ENCODE measurements at places on chromosomes 12 and 14.

- DNase-seq = no peak
These were observed 66.7 kb downstream of the CCDC88C start for GRCh38 chr14:91350813-91351511.

DNA sequence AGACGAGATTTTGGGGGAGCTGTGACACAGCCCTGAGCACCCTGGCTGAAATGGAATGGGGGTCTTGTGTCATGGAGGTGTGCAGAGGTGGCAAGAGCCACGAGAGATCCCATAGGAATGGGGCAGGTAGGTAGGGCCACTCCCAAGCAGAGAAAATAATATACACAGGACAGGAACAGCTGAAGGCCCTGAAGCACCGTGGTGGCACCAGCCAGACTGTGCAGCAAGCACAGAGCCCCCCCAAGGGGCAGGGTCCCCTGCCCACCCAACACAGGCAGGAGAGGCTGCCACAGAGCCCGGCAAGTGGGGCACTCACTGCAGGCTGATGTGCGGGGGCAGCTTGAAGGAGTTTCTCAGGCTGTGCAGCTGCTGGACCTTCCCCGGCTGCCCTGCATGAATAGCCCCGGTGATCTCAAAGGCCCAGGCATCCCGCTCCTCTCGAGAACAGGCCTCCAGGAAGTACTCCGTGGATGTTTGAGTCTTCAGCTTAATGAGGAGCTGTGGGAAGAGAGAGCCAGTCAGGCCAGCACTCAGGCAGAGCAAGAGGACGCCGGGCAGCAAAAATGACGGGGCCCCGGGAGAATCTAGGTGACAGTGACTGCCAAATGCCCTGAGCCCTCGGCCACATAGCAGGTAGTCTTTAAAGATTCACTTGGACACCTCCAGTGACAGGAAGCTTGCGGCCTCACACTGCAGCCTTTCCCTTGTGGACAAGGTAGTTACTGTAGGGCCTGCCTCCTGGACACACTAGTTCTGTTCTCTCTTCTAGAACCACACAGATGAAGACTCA, 16.7 kb downstream of the PLEK2 start:
- DNase-seq = no peak

DNA sequence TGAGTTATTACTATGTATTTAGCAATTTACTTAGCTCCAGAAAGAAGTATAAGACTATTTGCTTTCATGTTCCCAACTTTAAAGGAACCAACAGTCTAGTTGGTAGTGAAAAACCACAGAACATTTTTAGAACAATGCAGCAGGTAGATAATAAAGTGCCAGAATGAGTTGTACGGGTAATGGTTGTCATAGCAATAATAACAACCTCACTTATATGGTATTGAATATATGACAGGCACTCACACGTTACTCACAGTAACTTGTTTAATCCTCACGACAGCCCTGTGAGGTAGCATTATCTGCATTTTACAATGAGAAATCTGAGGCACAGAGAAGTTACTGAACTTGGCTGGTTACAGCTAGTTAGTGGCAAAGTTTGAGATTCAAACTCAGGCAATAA, 10.6 kb upstream of the GAPDH start:
- no peak for DNase-seq

DNA sequence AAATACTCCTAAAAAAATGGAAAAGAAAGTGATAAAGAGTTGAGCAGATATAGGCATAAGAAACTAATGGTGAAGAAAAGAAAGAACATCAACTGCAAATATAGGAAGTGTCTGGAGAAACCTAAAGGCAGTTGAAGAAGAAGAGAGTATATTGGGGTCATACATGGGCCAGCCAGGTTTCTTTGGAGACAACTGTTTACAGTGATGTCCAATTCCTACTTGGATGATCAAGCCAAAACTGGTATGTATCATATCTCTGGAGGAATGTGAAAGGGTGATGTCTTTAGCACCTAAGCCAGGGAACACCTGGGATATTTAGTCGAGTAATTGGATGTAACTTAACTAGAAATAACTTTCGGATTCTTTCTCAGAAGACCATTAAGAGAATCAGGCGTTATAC, 129.3 kb upstream of the FLRT2 start:
- no peak for DNase-seq

GRCh38 chr14:89429199-89430181, 12.5 kb upstream of the FOXN3 start:
- DNase-seq = no peak

GRCh38 chr14:77805706-77806105, 5.8 kb downstream of the ADCK1 start:
- DNase-seq = no peak

GRCh38 chr14:61477712-61478462, 156.5 kb downstream of the PRKCH start:
- no peak for DNase-seq

DNA sequence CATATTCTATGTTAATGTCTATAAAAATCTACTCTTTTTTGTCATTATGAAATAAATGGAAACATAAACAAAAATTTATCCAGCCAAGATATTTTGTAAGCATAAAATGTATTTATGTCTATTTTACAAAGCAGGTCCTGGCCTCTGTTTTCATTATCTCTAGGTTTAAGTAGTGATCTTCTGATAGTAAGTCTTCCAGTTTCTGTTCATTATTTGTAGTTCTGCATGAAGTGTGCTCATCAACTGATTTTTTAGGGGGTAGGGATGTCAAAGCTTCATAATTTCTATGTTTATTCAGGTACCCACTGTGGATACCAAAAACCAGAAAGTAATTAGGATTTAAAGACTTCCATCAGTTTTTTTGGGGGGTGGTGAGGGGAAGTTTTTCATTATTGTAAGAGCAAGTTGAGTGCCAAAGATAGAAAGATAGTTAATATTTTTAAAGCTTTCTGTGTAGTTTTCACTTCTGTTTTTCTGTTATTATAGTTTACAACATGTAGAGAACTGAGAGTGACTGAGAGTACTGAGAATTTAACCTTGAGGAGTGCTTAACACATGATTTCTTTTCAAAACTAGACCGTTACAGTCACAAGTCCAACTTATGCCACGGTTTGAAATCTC, 30.6 kb upstream of the LMO3 start:
- no peak for DNase-seq

DNA sequence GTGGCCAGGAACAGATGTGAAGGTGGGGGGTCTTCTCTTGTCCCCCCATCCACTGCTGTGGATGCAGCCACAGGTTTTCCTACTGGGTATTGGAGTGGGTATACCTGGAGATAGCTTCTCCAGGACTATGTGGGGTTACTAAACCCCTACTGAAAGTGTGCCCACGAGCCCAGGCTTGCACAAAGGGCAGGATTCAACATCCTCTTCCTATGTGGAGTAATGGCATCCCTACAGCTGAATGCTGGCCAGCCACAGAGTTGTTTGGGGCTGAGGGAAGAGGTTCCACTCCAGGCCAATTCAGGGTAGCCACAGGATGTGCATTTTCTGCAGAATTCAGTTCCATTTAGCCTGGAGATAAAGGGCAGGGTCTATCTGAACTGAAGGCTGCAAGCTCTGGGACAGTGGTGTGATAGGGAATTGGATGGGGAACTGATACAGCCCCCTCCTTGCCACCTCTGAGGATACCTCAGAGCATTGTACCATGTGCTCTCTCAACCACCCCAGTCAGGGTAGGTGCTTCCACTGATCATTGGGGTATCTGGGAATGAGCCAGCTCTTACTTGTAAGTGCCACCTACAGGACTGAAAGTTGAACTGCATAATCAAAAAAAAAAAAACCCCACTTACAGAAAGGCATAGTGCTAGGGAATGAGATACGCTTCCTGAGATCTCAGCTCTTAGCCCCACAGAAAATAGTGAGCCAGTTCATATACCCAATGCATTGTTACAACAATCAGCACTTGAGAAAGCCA, 187.1 kb downstream of the KITLG start:
- no peak for DNase-seq

GRCh38 chr14:53621921-53622320, 334.7 kb downstream of the BMP4 start:
- no peak for DNase-seq

DNA sequence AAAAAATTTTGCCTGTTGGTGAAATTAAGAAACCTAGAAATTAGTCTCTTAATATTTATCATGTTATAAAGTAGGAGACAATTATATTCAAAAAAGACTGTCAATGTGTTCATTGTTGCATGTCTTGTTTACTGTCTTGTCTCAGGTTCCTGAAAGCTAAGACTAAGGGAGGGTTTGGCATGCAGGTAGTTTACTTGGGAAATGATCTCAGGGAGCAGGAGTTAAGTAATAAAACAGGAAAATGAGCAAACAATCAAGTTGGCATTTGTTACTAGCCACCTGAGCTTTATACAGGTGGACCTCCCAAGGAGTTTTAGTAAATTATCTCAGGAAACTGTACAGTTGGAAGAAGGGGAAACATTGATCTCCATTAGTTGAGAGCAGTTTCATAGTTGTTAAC, 188.0 kb upstream of the MDGA2 start:
- DNase-seq = no peak

GRCh38 chr12:112191840-112192321, 66.5 kb downstream of the TRAFD1 start:
- DNase-seq = no peak

DNA sequence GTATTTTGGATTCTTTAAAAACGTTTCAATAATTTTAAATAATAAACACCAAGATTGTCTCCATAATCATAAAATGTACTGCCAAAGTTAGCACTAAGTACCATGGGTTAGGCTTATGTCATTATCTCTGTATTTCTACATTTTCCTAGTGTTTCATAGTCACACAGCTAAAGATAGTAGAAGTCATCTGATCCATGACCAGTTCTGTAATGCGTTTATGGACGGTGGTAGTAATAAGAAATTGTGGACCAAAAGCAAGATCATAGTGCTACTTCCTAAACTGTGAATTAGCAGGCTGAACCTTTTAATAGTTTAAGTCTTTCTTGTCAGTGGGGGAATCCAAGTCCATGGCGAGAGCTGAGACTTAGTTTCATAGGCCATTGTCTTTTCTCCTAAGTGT, 142.1 kb downstream of the AKAP6 start:
- no peak for DNase-seq

DNA sequence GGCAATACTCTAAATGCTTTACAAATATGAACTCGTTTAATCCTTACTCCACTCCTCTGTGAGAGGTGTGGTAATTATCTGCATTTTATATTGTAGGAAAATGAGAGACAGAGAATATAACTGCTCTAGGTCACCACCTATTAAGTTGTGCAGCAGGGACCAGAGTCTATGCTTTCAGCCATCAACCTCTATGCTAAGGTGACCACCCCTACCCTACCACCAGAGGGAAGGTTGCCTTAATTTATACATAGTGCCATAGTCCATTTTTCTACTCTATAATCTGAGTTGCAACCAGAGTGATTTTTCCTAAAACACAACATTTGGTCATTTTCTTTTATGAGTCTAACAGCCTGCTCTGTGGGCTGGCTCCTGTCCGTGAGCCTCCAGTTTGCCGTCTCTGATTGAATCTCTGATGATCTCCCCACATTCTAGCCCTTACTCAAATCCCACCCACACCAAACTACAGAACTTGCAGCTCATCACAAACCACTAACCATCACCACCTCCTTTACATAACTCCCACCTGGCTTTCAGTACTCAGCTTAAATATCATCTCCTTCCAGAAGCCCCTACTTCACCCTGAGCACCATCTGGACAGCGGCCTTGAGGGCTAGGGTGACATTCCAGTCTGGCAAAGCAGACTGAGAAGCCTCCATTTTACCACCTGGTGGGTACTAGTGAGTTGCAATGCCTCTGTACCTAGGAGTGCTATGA, 126.6 kb downstream of the PPM1H start:
- DNase-seq = no peak

- no peak for DNase-seq
These were observed 179.2 kb downstream of the CCDC91 start for GRCh38 chr12:28369483-28369882.

- no peak for DNase-seq
These were observed 852 bp downstream of the COX16 start for GRCh38 chr14:70358631-70359030.

DNA sequence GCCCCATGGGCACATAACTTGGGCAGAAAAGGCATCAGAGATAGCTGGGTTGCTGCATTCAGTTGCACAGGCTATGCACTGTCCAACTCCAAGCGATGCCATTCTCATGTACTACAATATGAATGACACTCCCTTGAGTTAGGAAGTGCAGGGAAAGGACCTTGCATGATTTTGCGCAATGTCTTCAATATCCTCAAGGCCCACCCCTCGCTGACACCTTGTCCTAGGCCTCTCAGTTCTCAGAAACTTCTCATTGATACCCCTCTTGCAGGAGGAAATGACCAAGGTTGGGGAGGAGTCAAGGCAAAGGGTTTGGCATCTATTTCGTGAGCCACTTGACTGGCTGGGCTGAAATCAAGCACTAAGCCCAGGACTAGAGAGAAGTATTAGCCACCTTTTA, 70.4 kb downstream of the ARL6IP4 start:
- no peak for DNase-seq

- no peak for DNase-seq
These were observed 17.3 kb upstream of the YY1 start for GRCh38 chr14:100221533-100222223.

- no peak for DNase-seq
These were observed 116.6 kb downstream of the DAD1 start for GRCh38 chr14:22472466-22472865.

- no peak for DNase-seq
These were observed 10.1 kb upstream of the RAB35 start for GRCh38 chr12:120126635-120127005.

GRCh38 chr12:96822641-96823040, 84.4 kb upstream of the NEDD1 start:
- no peak for DNase-seq

DNA sequence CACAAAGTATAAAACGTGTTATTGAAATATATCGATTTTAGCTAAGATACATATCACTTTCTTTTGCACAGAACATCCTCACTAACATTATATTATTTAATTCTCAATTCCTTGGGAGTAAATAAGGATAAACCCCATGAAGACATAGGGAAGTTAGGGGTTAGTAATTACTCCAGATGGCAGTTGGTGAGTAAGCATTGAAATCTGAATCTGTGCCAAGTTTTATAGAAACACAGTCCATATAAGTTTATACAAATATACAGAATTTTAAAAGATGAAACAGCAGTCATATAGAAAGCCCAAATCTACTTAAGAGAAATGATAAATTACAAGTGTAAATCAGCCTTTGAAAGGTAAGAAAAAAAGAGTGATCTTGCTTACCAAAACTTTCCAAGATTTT, 200.4 kb upstream of the SYT10 start:
- DNase-seq = no peak

DNA sequence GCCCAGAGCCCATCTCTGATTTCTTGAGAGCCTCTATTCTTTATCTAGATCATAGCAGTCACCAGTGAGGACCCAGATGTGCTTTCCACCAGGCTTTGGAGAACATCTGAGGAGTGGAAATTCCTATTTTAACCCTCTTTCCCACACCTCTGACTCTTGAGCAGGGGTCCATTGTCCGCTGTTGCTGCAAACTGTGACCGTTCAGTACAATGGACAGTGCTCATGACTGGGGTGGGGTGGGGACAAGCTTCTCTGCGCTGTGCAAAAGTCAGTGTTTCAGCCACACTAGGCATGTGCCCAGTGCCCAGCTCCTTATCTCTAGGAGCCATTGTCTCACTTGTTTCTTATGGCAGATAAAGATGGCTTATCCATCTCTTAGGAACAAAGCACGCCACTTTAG, 16.9 kb upstream of the KRT7 start:
- DNase-seq = no peak
